Right cardiac atrium (tissue), 5 donors: ENCODE measurements at places on chromosomes 6 and 20. TPM values are rescaled to one million over a fixed set of nuclear protein-coding genes. Genes with fewer than 3 reads are reported as not detected.

Gene KIAA0408
- total RNA-seq, result 3.8 TPM

Gene SLC26A8
- total RNA-seq, result not detected

Gene KCNK15
- total RNA-seq, result 1.2 TPM

Gene HLA-DPA1
- total RNA-seq, result 49.5 TPM

Gene FOXF2
- total RNA-seq, result not detected

Gene MYBL2
- total RNA-seq, result 1.4 TPM

Gene GJA10
- not detected for total RNA-seq

Gene TFAP2A
- total RNA-seq, result 1.1 TPM

Gene AKAP12
- total RNA-seq, result 27.5 TPM

Gene RNF217
- 23.6 TPM for total RNA-seq

Gene OR2B6
- total RNA-seq, result not detected

Gene OR2H1
- not detected for total RNA-seq

Gene ENPP3
- total RNA-seq, result 0.14 TPM

Gene ID1
- total RNA-seq, result 128 TPM

Gene SPTLC3
- total RNA-seq, result 13.1 TPM

Gene LBP
- total RNA-seq, result 0.42 TPM

Gene PCK1
- 0.80 TPM for total RNA-seq

Gene COL21A1
- total RNA-seq, result 18.5 TPM

Gene PI16
- total RNA-seq, result 35.0 TPM

Gene TSPO2
- total RNA-seq, result not detected

Gene SMAP1
- 31.8 TPM for total RNA-seq

Gene ADAM33
- 23.7 TPM for total RNA-seq

Gene ULBP3
- 2.4 TPM for total RNA-seq

Gene AVP
- total RNA-seq, result not detected

Gene PRR18
- total RNA-seq, result not detected

Gene BPIFB1
- not detected for total RNA-seq

Gene RBPJL
- total RNA-seq, result not detected

Gene PNPLA1
- total RNA-seq, result not detected

Gene DAAM2
- 10.7 TPM for total RNA-seq

Gene ENPP4
- 23.1 TPM for total RNA-seq

Gene LGSN
- not detected for total RNA-seq

Gene PRKN
- 33.0 TPM for total RNA-seq

Gene TAGAP
- total RNA-seq, result 1.2 TPM

Gene PDE7B
- total RNA-seq, result 8.3 TPM

Gene KCNK16
- not detected for total RNA-seq

Gene CRISP2
- not detected for total RNA-seq

Gene HLA-DRA
- 83.4 TPM for total RNA-seq

Gene TRIM10
- total RNA-seq, result not detected

Gene CHRNA4
- 0.54 TPM for total RNA-seq

Gene OVOL2
- total RNA-seq, result not detected

Gene AIF1
- total RNA-seq, result 17.9 TPM

Gene C20orf144
- not detected for total RNA-seq

Gene CFB
- total RNA-seq, result 28.7 TPM

Gene CPNE5
- 76.0 TPM for total RNA-seq

Gene TRMT6
- 9.6 TPM for total RNA-seq

Gene NSFL1C
- 60.2 TPM for total RNA-seq

Gene FABP7
- 1.0 TPM for total RNA-seq

Gene PROKR2
- not detected for total RNA-seq

Gene SLC17A3
- not detected for total RNA-seq

Gene EPPIN
- not detected for total RNA-seq

Gene TRIM31
- not detected for total RNA-seq
